ENCODE measurements at places on chromosomes 6 and 20.

- DNase-seq, result no peak
These were observed 130.4 kb upstream of the SMLR1 start for GRCh38 chr6:130696806-130697205.

DNA sequence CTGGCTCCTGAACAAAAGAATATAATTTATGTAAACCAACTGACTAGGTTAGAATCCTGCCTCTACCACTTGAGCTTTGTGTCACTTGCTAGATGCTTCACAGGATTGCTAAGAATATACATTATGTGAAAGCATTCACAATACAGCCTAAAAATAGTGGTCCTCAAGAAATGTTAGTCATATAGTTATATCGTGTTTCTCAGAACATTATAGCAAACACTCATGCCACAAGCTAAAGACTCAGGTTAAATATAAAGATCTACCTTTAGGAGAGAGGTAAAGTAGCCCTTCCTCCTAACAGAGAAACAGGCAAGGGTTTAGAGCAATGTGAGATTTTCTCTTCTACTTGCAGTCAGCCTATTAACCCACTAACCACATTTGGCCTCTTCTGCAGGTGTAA is 17.8 kb upstream of the ALDH8A1 start:
- DNase-seq, result no peak

GRCh38 chr6:27601668-27602254 is 128.9 kb upstream of the ZNF184 start:
- no peak for DNase-seq

DNA sequence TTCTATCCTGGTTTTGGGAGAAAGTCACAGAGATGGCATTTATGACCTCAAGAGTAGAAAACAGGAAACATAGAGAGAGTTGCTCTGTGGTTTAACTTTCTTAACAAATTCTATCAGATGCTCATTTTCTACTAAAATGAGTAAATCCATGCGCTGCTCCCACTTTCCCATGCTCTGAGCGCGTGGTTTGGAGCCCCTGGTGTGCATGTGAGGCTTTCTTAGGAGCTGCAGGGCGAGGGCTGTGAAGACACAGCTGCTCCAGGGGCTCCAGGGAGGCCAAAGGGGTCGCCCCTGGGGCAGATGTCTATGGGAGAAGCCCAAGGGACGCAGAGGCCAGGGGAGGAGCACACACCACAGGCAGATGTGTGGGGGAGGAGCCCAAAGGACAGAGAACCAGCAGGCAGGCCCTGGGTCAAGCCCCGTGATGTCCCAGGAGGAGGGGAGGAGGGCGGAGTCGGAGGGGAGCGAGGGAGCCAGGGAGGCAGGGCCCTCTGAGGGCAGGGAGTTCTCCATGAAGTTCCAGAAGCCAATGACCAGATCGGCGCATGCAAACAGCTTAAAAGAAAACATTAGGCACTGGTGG is 122.9 kb downstream of the IRF4 start:
- DNase-seq, result no peak

DNA sequence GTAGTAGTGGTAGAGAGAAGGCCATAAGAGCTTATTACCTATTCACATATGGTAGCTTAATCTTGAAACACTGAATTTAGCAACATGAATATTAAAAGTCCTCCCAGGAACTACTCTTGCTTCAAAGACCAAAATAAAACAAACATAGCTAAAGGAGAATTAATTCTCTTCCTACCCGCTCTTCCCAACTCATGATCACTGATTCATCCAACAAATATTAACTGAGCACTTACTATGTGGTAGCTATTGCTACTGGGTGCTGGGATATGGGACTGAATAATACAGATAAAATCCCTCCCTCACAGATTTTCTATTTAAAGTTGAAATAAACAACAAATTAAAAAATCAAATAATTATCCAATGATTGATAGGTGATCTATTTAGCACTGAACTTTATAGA is 287.1 kb downstream of the BTBD9 start:
- DNase-seq, result no peak

Data from CD4-positive, alpha-beta T cell treated with Interleukin-15 for 1 hour (primary cell).